ENCODE measurements at places on chromosomes 13 and 19.
A peak's percentile ranks its signal among the peaks of the same experiment; 100 is the strongest.

- no peak for DNase-seq
Observed at GRCh38 chr13:44267980-44268379, 105.6 kb upstream of the SERP2 start.

- DNase-seq, result no peak
Observed at GRCh38 chr19:48196933-48197665, 26.6 kb downstream of the ZSWIM9 start.

DNA sequence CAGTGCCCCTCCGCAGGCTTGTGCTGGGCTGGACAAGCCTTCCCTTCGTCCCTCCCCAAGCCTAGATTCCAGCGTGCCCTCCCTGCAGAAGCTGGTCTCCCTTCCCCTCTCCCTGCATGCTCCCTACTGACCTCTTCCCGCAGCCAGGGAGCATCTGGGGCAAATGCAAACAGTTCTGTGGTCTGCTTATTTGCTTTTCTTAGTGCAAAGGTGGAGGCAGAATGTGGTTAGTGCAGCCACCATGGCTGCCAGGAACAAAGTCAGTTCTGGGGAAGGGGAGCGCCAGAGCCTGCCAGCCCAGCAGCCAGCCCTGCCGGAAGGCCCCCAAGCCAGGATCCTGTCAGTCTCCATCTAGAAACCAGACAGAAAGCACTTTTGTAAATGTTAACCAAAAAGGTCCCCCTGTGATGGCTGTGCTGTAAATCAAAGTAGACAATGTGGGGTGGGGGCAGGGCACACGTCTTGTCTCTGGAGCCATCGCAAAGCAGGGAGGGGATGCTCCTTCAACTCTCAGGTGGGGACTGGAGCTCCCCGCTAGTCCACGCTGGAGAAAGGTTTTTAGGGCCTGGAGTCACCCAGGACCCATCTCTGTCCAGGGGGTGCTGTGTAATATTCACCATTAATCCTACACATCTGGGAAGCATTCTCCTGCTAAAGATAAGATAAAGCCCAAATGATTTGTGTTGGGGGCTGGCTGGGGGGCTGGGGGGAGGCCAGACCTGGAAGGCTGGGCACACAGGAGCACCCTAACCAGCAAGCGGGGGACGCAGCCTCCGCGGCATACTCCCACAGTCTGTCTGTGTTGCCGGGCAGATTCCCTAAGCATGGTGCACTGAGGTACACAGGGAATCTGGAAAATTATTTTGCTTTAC is 30.9 kb downstream of the SERP2 start:
- DNase-seq, result no peak

DNA sequence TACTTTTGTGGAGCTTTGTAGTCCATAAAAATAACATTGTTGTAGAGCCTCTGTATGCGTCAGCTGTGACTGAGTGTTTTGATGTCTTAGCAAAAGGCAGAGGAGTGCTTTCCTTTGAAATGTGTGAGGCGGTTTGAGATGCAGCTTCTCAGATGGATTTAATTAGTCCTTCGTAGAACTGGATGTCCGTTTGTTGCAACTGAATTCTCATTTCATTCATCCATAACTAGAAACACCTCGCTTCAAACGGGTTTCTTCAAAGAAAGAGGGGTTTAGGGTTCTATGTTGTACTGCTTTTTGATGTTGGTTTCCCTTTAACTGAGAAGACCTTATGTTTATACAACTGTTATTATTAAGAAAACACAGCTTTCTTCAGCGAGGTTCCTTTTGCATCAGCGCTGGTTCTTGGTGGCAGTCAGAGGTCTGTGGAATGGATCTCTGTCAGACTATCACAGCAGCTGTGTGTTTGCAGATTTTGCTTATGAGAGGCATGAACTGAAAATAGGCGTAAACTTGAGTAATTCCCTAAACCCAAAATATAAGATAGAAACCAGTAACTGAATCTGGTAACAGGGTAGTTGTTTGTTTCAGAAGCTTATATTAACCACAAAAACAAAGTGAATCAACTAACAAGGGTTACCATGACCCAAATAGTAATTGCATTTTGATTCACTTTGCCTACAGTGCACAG is 194.4 kb downstream of the GGACT start:
- DNase-seq, result peak; percentile 87

DNA sequence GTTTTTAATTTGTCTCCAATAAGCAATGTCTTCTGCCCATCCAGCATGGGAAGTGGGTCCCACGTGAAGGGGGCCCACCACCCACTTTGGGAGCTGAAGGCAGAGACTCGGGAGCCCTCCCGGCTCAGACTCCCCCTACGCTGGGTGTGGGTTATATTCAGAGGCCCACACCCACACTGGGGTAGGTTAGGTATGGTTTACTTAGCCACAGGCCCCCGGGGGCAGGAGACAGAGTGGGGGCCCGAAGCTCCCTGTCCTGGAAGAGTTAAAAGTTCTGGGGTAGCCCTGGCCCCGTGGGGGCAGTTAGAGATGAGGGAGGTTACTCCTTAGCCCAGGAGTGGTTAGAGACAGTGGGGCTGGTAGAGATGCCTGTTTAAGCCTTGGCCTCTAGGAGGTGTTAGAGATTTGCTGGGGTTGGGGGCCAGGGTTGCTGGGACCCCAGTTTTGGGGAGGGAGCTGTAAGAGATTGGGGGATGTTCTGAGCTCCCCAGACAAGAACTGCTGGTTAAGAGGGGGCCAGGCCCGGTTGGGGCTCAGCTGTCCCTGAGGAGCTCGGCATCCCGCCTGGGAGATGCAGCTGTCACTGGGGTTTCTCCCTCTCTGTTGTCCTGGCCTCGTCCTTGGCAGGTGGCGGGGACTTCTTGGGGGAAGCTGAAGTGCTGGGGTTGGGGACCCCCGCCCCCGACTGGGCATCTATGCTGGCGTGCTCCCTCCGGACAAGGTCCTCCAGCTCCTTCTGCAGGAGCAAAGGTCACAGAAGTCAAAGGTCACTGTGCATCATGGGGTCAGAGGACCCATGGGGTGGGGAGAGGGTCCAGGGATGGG is 712 bp upstream of the RINL start:
- no peak for DNase-seq

- DNase-seq, result no peak
Observed at GRCh38 chr19:48433337-48433736, 12.4 kb upstream of the GRWD1 start.

DNA sequence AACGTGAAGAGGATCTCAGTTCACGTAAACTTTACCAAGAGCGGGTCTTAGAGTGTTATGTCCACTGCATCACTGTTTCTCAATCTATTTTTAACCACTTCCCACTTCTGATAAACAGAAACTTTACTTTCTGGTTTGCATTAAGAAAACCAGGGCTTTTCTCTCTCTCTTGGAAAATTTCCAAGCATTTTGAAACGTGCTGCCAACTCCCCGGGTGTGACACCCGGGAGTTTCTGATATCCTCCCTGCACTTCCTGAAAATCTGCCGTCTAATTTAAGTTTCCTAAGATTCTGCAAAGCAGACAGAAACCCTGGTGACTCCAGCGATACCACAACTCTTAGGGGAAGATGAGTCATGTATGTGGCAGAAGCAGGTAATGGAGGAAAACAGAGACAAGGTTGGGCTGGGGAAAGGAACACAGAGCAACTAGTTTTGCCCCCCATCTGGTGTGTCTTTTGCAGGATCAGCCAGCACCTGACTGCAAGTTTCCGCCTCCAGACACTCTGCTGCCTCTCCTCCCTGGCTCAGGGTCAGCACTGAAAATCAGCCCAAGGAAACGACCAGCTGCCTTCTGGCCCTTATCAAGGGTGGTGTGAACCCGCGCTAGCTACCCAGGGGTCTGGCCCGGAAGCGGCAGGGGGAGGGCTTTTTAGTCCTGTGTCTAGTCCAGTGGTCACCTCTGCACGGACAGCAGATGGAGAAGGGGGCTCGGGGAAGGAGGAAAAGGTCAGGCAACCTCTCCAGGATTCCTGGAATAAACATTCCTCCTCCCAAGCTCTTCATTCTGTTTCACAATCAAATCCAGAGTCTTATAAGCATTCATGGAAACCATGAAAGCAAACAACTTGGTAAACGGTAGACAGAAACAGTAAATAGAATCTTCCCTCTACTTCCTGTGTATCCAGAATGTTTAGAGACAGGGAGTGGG is 11.3 kb upstream of the FFAR2 start:
- peak; percentile 34 for DNase-seq

DNA sequence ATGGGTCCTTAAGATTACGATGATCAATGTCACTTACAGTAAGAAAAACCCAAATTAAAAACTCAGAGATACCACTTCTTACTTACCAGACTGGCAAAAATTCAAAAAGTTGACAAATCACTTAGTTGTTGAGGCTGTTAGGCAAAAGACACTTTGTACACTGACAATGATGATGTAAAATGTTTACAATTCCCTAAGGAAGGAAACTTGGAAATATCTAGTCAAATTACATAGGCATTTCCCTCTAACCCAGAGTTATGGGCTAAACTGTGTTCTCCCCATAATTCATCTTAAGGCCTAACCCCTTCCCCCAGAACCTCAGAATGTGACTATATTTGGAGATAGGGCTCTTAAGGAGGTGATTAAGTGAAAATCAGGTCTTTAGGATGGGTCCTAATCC is 12.0 kb downstream of the TGDS start:
- DNase-seq, result no peak

DNA sequence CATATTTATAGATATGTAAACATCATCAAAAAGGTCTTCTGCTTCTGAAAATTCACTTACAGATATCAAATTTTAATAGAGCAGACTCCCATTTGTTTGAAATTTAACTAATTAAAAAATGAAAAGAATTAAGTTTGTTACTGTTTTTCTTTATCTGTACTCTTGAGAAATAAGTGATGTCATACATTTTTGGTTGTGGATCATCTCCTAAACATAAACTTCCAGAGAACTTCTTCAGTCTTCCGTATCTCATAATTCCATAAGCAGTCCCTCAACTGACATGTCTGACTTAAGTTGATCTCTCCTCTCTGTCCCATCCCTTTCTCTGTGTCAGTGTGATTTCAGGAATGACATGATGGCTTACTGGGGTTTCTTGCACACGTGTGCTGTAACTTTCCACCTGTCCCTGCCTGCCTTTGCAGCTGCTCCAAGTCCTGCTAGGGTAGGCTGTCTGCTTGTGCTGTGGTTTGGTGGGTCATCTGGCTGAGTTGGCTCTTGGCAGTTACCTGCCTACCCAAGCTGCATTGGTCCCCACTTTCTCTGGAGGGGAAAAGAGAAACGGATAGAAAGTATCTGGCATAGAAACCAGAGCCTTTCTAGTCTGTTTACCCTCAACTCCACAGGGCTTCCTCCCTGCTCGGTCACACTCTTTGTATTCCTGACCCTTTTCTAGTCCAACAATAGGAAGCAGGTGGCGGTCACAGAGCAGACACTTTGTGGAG is 127.1 kb downstream of the GGACT start:
- DNase-seq, result no peak

- DNase-seq, result no peak
Observed at GRCh38 chr13:31418186-31418585, 218.4 kb downstream of the B3GLCT start.

DNA sequence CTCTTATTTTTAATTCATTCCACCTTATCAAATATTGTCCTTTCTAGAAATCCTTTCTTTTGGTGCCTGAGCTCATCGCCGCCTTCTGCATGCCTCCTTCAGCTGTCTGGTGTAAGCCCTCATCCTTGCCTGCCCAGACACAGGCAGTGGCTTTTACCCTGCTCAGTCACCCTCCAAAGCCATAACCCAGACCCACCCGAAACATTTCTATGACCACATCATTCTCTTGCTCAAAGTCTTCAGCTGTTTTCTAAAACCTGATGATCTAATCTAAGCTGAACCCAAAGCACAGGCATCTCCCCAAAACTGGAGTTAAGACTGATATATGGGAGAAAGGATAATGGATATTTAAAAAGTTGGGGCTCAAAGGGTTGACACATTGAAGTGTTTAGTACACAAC is 753.7 kb upstream of the SGCG start:
- DNase-seq, result no peak

DNA sequence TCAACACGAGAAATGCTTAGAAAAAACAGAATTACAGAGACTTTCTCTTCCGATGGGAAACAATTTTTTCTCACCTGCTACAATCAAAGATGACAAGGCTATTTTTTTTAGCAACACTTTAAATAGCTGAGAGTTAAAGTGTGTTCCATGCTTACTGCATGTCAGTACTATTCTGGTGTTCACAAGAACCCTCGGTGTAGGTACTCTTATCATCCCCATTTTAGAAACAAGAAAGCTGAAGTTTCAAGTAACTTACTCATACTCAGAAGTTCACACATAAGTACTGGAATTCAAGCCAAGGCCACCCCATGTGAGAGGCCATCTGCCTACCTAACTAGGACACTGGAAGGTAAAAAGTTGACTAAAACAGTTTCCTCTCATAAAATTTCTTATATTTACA is 9.0 kb upstream of the TNFRSF19 start:
- DNase-seq, result no peak

DNA sequence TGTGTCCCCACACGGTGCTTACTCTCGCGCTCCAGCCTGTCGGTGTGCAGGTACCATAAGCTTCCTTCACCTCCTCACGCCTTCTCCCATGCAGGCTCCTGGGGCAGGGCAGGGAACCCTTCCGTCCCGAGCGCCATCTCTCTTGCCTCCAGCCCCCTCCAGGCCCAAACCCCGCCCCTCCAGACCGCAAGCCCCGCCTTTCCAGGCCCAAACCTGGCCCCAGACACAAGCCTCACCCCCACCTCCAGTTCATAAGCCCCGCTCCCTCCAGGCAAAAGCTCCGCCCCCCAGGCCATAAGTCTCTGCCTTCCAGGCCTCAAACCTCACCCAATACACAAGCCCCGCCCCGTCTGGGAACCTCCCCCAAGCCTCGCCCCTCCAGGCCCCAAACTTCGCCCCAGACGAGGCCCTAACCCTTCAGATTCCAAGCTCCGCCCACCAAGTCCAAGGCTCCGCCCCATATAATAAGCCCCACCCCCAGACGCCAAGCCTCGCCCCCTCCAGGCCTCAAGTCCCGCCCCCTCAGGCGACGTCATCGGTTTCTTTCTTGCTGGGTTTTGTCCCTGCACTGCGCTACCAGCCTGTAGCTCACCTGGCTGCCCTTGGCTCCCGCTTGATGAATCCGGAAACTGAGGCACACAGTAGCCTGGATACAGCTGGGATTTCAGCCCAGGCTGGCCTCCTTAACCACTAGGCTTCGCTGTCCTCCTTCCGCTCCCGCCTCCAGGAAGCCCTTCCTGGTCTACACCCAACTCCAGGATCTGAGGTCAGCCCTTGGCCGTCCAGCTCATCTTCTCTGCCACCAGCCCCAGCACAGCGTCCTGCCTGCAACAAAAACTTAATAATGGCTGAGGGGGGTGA is 16.1 kb downstream of the MKNK2 start:
- DNase-seq, result peak; percentile 60

GRCh38 chr13:21833921-21834320 is 163.0 kb downstream of the FGF9 start:
- DNase-seq, result no peak

- DNase-seq, result no peak
Observed at GRCh38 chr13:52348071-52348470, 57.9 kb downstream of the THSD1 start.

GRCh38 chr13:105491345-105491744 is 1044.1 kb downstream of the EFNB2 start:
- no peak for DNase-seq

DNA sequence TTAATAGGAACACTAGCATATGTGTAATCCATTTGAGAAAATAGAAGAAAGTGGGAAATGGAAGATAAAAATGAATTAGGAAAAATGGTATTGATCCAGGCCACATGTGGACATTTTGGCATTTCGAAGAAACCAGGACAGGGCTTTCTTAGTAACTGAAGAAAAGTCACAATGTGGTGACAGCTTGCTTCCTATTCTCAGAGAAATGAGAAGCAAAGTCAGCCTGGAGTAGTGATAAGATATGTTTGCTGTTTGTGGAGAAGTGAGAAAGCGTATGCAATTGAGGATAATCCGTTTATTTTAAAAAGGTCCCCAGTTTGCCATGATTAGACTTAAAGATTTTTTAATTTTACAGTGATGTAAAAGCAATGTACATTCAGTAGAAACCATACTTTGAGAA is 127.9 kb downstream of the SLITRK6 start:
- no peak for DNase-seq

- DNase-seq, result no peak
Observed at GRCh38 chr19:7831452-7831851, 1.4 kb downstream of the EVI5L start.

All from activated CD4-positive, alpha-beta T cell treated with anti-CD3 and anti-CD28 coated beads, Interleukin-2, Interleukin-4, amounts not matched to agents 100 ng/mL and 50 ng/mL, durations not matched to agents 16 hours and 8 hours (primary cell).